Left kidney (tissue), 8 donors: ENCODE measurements at places on chromosomes 4 and X.

DNA sequence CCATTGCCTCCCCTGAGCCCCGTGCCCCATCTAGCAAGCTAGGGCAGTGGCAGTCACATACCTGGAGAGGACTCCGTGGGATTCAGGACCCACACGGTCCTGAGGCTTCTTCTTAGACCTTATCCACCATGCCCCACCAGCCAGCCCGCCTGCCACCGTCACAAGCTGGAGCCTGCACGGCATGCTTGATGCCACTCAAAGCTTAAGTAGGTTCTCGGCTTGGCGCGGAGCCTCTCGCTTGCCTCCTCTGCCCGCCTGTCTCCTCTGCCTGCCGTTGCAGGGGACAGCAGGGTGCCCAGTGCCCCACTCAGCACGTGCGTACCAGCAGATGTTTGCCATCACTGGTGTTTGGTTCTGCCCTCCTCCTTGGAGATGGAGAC, 14.1 kb downstream of the PSAPL1 start:
- DNase-seq, result no peak

DNA sequence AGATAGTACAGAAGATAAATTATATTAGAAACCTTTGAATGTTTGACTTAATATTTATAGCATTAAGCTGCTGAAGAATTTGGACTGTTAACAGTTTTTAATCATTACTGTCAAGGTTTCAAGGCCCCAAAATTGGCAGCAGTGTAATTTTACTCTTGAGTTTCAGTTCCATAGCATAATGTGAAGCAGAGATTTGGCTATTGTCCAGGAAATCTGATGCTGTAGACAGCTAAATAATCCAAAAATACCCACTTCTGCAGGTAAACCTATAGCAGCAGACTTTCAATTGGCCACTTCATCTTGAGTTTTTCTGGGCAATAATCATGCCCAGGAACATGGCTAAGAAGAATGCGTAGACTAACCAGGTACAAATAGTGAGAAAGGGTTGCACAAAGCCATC, 85.0 kb downstream of the RCHY1 start:
- no peak for DNase-seq

- DNase-seq, result no peak
Observed at GRCh38 chr4:122012735-122013134, 60.9 kb upstream of the TRPC3 start.

- no peak for DNase-seq
Observed at GRCh38 chr4:14787221-14787620, 215.1 kb upstream of the CPEB2 start.

DNA sequence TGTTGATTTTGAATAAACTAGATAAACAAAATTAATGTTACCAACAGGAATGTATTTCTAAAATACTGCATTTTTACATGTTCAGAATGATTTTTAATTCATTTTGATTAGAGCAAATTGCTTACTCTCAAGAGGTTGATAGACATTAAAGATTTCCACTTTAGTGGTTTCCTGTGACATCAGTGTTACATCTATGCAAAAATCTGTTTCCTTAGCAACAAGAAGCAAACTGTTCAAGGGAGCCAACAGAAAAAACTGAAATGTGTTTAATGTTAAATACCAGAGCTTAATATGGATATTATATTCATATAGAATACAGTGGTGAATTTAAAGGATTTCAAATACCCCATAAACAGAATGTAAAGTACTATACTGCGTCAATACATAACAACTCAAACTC, 277.8 kb downstream of the GABRG1 start:
- no peak for DNase-seq

- DNase-seq, result no peak
Observed at GRCh38 chr4:68463796-68464195, 16.5 kb downstream of the TMPRSS11E start.
